K562 (cell line): ENCODE measurements at places on chromosomes 11 and 22.

DNA sequence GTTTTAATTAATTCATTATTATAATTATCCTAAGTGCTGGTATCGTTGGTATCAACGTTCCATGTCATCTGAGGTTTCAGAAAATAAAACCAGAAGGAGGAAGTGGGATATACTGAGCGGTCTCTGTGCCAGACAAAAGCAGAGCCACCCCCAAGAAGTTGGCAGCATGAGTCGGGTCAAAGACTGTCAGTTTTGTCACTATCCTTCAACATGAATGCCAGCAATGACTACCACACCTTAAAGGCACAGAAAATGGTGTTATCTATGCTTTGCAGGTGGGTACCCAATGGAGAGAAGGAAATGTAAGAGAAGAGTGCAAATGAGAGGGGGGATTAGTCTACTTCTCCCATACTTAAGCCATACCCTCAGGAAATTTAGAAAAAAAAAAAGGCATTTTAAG lies 408.5 kb downstream of the OPCML start:
- no peak for DNase-seq

DNA sequence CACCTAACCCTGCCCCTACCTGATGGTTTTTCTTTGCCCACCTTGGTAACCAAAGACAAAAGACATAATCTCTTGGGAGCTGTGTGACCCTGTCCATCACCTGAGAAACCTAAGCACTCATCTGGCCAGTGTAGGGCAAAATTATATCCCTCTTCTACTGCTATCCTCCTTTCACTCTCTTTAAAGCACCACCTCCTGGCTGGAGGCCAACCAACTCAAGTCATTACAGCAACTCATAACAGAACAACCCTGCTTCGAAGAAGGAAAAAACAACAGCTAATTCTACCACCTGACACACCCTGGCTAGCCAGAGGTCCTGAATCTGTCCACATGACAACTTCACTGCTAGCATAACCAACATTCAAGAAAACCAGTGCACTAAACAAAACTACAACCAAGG lies 45.5 kb downstream of the GAS2 start:
- DNase-seq, result no peak

DNA sequence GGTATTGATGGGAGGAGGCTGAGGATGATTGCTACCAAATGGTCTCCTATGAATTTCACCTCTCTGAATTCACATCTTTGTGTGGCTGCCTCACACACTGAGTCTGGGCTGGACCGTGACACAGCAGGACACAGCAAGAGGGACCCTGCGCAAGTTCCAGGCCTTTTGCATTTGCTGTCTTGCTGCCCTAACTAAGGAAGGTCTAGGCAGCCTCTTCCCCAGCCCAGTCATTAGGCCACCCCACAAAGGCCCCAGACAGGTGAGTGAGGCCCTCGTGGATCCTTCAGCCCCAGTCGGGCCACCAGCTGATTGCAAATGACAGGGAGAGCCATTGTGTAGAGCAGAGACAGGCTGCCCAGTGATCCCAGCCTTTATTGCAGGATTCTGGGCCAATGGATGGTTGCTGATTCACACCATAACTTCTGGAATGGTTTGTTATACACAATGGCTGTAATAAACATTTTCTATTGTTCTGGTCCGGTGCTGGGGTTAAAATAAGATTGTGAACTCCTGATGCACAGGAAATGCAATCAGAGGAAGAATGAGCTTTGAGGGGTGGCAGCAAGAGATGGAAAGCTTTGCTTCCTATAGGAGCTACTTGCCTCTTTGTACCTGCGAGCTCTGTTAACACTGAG lies 28.5 kb upstream of the CSNK2A3 start:
- no peak for DNase-seq

- DNase-seq, result peak; percentile 4
Measured at GRCh38 chr11:75028724-75029123, 40.0 kb downstream of the NEU3 start.

GRCh38 chr11:102853956-102854355 lies 10.5 kb upstream of the MMP3 start:
- no peak for DNase-seq

DNA sequence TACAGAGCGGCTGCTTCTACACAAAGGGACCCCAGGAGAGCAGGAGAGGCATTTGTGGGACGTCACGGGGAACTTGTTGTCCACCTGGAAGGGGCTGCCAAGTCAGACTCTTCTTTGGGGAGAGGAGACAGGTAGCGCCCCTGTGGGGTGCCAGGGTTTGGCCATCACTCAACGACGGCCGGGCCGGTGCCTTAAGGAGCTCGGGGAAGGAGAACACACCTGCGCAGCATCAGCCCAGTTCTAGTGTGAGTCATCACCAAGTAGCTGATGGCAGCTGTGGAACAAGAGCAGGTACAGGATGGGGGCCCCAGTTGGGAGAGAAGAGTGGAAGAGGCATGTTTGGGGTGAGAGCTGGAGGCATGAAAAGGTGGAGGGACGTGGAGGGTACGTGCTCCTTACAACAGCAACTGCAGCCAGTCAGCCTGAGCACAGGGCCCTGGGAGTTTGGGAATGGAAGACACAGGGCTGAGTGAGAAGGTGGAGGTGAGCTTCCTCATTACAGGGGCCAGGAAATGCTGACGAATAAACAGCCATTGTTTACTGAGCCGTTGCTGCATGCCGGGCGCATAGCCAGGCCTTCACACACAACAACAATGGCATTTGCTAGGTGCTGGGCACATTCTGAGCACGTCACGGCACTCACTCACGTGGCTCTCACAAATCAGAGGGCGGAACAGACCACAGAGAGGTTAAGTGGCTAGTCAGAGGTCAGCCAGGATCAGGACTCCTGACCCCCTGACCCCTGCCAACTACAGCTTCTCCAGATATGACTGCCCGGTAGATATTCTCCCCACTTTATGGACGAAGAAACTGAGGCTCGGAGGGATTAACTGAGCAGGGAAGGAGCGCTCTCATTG lies 29.1 kb upstream of the TP53I11 start:
- no peak for DNase-seq

DNA sequence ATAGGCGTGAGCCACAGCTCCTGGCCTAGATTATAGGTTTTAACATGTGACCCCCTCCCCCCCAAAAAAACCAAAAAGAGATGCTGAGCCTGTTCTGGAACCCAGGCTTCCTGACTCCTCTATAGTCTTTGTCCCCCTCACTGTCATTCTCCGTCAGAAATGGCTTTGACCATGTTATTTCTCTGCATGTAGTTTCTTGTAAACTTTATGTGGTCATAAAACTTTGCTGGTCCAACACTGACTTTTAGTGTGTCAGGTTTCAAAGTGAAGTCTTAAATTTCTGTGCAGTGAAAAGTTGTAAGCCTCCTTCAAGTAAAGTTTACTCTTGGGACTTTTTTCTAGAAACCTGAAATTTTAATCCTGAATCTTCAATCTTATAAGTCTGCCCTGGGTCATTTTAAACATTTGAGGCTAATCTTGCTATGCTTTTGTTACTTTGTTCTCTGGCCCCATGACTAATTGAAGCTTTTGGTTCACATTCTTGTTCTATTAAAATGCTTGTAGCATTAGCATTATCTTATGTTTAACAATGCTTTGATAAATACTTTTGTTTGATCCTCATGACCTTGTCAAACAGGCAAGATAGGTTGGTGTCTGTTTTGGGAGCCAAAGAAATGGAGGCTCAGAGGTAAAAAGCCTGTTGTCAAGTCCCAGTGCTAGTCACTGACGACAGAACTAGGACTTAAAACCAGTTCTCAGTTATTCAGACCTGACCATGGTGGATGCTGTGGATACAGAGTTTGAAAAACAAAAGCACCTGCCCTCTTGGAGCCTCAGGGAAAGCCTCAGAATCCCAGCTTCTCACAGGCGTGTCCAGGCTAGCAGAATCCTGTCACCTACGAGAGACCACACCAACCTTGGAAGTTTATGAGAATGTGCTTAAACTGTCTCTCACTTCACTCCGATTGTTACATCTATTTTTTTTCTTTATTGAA lies 87.7 kb upstream of the HORMAD2 start:
- no peak for DNase-seq
